ENCODE measurements at places on chromosomes 6 and 20. TPM values are rescaled to one million over a fixed set of nuclear protein-coding genes. Genes with fewer than 3 reads are reported as not detected.

The MROH8 gene
- total RNA-seq: 3.8 TPM

The ALDH5A1 gene
- total RNA-seq: 10.0 TPM

The CNR1 gene
- total RNA-seq: 1.7 TPM

The SLC26A8 gene
- total RNA-seq: not detected

The TCP11 gene
- total RNA-seq: not detected

The CST5 gene
- not detected for total RNA-seq

The GJA1 gene
- 235 TPM for total RNA-seq

The NMBR gene
- total RNA-seq: not detected

- no peak for DNase-seq
Observed at GRCh38 chr6:163687075-163687474, 272.6 kb downstream of the QKI start.

- no peak for DNase-seq
Observed at GRCh38 chr6:32697031-32697430, 30.6 kb upstream of the HLA-DQB1 start.

GRCh38 chr6:133456439-133456838, 215.3 kb downstream of the EYA4 start:
- no peak for DNase-seq

- no peak for DNase-seq
Observed at GRCh38 chr6:137832110-137832509, 34.9 kb upstream of the TNFAIP3 start.

- no peak for DNase-seq
Observed at GRCh38 chr6:157443066-157443800, 62.2 kb downstream of the ZDHHC14 start.

- no peak for DNase-seq
Observed at GRCh38 chr20:22062874-22063273, 357.4 kb downstream of the PAX1 start.

- DNase-seq: no peak
Observed at GRCh38 chr6:17347012-17347411, 46.4 kb upstream of the CAP2 start.

DNA sequence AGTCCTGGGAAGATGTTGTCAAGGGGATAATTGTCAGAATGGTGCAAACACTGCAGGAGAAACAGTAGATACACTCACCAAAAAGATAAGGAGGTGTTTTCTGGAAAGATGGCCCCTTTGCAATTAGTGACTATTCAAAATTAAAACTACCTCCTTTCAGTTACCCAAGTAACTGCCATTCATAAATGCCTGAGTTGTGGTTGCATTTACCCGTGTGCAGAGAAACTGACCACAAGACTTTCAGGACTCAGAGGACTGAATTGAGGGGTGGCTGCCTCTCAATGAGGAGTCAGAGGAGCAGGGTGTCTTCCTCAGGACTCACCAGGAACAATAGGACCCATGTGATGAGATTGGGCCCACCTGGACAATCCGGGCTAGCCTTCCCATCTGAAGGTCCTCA, 39.0 kb downstream of the GCM1 start:
- DNase-seq: no peak

GRCh38 chr20:60009826-60010616, 51.8 kb downstream of the CDH26 start:
- DNase-seq: no peak

GRCh38 chr6:42441697-42442081, 10.0 kb downstream of the TRERF1 start:
- no peak for DNase-seq

- DNase-seq: no peak
Observed at GRCh38 chr6:81934936-81935335, 182.5 kb upstream of the TENT5A start.

- no peak for DNase-seq
Observed at GRCh38 chr6:155201461-155202226, 62.2 kb upstream of the CLDN20 start.

GRCh38 chr20:20733943-20734342, 21.5 kb upstream of the RALGAPA2 start:
- peak; percentile 44 for DNase-seq

DNA sequence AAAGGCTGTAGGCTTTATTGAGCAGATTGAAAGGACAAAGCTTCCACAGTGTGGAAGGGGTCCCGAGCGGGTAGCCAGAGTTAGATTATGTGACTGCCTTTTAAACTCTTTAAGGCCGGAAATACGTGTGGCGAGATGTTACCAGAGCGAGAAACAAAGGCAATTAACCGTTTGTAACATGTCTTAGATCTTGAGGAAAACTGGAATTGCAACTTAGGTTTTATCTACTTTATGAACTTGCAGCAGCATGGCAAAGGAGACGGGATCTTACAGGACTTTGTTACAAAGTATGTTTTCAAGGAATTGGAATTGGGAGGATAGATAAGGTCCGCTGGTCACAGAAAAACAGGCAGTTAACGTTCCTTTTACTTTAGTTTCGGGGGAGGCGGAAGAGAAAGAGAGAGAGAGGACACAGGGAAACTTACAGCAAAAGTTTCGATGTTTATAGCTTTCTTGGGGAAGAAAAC, 594.7 kb upstream of the ADGRB3 start:
- no peak for DNase-seq
